ENCODE measurements at places on chromosomes 11 and 22.

DNA sequence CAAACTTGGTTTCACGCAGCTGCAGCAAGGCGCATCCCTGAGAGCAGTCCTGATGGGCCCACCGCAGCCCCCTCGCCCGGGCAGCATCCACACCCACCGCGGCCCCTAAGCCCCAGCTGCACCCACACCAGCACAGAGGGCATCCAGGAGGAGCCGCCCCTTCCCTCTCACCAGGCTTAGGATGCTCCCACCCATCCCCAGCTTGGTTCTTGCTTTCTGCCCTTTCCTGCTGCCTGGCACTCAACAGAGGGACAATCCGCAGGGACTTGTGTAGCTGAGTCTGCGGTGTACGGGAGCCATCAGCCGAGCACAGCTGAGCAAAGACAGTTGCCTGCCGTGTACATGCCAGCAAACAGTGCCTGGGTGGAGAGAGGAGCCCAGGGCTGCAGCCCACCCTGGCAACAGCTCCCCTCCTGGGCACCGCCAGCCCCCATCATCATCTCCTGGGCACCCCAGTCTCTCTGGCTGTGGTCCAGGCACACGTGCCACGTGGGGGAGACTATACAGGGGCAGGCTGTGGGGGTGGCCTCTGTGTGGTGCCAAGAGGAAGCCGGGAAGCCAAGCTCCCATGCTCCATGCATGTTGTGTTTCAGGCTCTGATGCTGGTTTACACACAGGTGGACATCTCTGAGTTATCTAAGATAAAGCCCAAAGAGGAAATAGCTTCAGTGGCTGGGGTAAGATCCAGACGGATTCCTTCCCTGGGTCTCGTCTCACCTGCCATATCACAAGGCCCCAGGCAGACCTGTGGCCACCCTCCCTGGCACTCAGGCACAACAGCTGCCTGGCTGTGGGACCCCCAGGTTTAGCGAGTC, 36.0 kb upstream of the GNB1L start:
- DNase-seq: no peak

- no peak for DNase-seq
These were observed 154.9 kb downstream of the SBF2 start for GRCh38 chr11:10139143-10139542.

DNA sequence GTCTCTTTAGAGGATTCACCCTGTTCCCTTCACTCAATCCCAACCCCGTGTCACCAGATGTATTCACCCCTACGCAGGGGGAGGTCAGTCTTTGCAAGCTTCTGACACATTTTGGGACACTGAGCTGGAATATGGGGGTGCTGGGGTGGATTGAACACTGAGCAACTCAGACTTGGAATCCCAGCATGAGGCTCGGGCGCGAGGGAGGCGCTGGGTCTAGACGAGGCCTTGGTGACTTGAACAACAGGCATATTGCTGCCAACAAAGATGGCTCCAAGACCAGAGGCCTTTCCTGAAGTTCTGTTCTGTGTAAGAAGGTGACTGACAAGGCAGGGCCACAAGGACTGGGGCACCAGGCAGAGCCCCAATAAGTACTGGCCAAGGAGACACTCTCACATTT, 3.0 kb upstream of the SCGB2A1 start:
- no peak for DNase-seq

GRCh38 chr11:95241681-95242081, 10.7 kb upstream of the SESN3 start:
- no peak for DNase-seq

DNA sequence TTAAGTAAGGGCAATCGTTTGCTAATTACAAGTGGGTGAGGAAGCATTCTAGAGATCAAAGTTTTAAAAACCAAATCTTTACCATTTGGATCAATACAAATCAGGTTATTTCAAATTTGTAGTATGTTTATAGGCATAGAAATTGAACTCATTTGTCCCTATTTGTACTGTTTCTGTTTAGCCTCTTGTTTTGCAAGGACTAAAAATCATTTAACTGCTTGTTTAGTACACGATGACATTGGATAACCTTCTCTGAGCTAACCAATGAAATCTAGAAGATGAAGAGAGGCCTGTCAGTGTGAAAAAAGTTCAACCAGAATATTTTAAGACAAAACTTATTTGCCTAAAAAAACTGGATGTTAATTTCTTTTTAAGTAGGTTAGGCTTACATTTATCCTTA, 40.0 kb downstream of the ZC3H12C start:
- no peak for DNase-seq

DNA sequence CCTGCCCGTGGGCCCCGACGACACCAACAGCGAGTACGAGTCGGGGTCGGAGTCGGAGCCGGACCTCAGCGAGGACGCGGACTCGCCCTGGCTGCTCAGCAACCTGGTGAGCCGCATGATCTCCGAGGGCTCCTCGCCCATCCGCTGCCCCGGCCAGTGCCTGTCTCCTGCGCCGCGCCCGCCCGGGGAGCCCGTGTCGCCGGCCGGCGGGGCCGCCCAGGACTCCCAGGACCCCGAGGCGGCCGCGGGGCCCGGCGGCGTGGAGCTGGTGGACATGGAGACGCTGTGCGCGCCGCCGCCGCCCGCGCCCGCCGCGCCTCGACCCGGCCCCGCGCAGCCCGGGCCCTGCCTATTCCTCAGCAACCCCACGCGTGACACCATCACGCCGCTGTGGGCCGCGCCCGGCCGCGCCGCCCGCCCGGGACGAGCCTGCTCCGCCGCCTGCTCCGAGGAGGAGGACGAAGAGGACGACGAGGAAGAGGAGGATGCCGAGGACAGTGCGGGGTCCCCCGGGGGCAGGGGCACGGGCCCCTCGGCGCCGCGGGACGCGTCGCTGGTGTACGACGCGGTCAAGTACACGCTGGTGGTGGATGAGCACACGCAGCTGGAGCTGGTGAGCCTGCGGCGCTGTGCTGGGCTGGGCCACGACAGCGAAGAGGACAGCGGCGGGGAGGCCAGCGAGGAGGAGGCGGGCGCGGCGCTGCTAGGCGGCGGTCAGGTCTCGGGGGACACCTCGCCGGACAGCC, 3.8 kb downstream of the MAPK8IP2 start:
- no peak for DNase-seq

DNA sequence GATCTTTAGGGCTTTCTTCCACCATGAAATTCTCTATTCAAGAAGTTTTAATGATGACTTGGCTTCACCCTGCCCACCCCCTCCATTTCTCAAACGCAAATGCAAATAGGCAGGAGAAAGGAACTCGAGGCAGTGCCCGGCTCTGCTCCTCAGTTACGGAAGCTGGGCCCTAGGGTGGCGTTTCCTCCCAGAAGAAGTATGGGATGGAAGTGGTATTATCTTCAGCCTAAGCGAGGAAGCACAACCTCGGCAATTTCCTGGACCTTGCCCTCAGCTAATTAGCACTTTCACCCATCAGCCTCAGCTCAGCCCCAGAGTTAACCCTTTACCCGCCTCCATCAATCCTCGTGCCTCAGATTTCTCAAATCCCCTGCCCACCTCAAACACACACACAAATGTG, 58.2 kb upstream of the LRRC55 start:
- no peak for DNase-seq

DNA sequence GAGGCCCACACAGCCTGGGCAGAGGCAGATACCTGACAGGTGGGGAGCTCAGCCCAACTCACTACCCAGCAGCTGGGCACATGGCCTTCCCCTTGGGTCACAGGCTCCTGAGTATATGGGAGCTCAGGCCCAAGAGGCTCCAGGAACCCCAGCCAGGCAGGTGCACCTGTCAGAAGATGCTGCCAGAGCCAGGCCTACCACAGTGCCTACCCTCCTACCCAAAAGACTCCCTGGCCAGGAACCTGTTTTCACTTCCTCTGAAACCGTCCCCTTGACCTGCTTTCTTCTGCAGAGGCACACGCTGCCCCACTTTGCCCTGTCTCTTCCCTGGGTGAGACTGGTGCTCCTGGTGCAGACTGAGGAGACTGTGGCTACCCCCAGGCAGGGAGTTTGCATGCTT, 2.9 kb downstream of the CHID1 start:
- no peak for DNase-seq

DNA sequence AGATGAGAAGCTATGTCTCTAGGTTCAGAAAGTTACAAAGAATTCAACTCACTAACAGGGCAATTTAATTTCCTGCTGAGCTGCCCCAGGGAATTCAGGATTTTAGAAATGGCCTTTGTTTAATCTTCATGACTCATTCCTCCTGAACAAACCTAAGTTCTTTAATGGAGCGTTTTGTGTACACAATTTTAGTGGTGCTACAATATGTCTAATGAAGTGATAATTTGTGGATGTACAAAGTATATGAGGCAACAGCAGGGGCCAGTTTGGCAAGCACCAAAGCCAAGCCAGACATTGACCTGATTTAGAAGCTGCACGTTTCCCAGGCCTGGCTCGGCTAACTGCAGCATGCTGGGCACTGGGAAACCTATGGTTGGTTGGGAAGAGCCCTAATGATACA, 34.4 kb upstream of the HEPHL1 start:
- peak; percentile 5 for DNase-seq

- DNase-seq: no peak
These were observed 35.1 kb downstream of the TTC17 start for GRCh38 chr11:43393765-43394355.

GRCh38 chr22:44632541-44633396, 69.2 kb upstream of the PRR5 start:
- no peak for DNase-seq

DNA sequence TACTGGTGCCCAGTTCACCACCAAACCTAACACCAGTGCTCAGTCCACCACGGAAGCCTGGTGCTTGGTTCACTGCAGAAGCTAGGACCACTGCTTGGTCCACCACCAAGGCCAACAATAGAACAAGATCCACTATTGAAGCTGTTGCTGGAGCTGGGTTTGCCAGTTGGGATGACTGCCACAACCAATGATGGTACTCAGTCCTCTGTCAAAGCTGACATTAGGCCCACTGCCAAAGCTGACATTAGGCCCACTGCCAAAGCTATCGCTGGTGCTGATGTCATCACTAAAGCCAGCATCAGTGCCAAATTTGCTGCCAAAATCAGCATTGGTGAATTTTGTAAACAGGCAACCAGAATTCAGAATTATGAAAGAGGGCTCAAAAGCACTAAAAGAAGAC, 1850.2 kb upstream of the RAG2 start:
- DNase-seq: no peak

- DNase-seq: no peak
These were observed 13.8 kb upstream of the FAM181B start for GRCh38 chr11:82747471-82747870.

GRCh38 chr11:83449338-83449913, 163.3 kb upstream of the CCDC90B start:
- DNase-seq: no peak

GRCh38 chr11:134522782-134523570, 110.9 kb upstream of the B3GAT1 start:
- DNase-seq: no peak

GRCh38 chr11:45483416-45483815, 182.0 kb downstream of the CHST1 start:
- no peak for DNase-seq

DNA sequence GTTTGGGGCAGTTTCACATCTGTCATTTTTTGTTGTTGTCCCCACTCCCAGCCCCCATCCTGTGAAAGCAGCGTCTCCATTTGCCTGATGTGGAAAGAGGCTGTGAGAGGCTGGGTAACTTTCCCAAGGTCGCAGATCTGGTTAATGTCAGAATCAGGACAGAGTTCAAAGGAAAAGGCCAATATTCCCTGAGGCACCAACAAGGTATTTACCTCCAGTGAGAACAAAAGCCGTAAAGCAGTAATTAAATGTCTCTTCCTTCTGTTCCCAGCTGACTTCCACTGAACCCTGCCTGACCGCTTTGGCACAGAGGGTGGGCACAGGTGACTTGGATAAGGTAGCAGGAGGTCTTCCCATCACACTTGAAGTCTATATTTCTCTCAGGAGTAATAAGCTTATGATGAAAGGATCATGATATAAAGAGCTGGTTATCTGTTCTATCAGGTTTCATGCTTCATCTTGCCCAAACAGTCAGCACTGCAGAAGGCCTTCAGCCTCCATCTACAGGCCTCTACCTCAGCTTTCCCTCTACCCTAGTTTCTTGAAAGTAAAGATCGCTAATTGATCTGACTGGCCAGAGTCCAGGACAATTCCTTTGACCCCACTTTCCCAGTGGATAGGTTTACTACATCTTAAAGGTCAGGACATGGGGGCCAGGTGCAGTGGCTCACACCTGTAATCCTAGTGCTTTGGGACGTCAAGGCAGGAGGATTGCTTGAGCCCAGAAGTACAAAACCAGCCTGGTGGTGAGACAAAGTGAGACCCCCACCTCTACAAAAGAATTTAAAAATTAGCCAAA, 9.4 kb downstream of the C11orf91 start:
- peak; percentile 62 for DNase-seq

DNA sequence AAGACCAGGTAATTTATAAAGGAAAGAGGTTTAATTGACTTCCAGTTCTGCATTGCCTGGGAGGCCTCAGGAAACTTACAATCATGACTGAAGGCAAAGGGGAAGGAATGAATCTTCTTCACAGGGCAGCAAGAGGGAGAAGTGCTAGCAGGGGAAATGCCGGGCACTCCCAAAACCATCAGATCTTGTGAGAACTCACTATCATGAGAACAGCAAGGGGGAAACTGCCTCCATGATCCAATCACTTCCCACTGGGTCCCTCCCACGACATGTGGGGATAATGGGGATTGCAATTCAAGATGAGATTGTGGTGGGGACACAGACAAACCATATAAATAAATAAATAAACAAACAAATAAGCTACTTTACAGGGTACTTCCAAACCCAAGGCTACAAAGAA, 28.8 kb upstream of the EXPH5 start:
- peak; percentile 63 for DNase-seq

DNA sequence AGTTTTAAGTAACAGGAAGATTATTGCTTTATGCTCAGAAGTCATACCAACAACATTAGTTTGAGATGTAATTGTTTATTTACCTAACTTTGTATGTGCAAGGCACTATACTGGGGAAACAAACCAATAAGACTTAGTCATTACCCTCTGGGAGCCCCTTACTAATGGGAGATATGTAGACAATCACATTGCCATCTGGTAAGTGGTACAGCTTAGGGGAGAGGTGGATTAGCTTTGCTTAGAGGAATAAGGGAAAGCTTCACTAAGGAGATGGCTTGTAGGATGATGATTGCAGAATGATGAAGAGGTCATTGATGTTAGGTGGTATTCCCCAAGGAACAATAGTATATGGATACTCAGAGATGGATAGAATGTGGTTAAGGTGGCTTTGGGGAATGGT, 17.5 kb downstream of the EMSY start:
- DNase-seq: no peak

- no peak for DNase-seq
These were observed 563.0 kb downstream of the SOX6 start for GRCh38 chr11:15793043-15793996.

DNA sequence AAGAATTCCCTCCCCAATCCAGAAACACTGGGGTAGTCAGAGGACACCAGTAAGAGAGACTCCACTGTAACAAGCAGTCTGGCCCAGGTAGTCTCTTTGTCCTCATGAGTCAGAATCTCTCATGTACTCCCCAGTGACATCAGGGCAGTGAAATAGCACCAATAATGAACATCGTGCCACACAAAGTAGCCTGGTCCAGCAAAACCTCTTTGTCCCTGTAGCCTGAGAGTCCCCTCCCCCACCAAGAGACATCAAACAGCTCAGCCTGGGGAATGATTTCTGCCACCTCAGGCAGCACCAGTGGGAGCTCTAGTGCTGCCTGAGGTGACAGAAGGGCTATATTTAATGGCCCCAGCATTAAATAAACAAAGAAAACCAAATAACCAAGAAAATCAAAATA, 88.1 kb downstream of the SBF2 start:
- DNase-seq: peak; percentile 42
